ENCODE measurements at places on chromosomes 3 and 15. TPM values are rescaled to one million over a fixed set of nuclear protein-coding genes. Genes with fewer than 3 reads are reported as not detected.

- no peaks in the 10 kb centered on the region for H3K4me1 ChIP-seq
- no peak overlapping the region for H3K27ac ChIP-seq
- no peaks in the 10 kb centered on the region for H3K27me3 ChIP-seq
- no peak for DNase-seq
- no peak overlapping the region for H3K4me3 ChIP-seq
These were observed 9.8 kb downstream of the SYNM start for GRCh38 chr15:99114511-99115299.

GRCh38 chr3:183411216-183411922 lies 17.1 kb downstream of the MCF2L2 start:
- H3K4me3 ChIP-seq: no peak overlapping the region
- peaks cover 1% of the 10 kb centered on the region for H3K36me3 ChIP-seq
- no peaks in the 10 kb centered on the region for H3K27me3 ChIP-seq

GRCh38 chr15:25087137-25087536 lies 132.3 kb downstream of the SNRPN start:
- peaks cover 55% of the 10 kb centered on the region for H3K36me3 ChIP-seq
- no peak overlapping the region for H3K4me3 ChIP-seq
- H3K4me1 ChIP-seq: no peaks in the 10 kb centered on the region
- H3K27me3 ChIP-seq: no peaks in the 10 kb centered on the region
- no peak for DNase-seq
- H3K27ac ChIP-seq: no peak overlapping the region

- H3K4me1 ChIP-seq: peaks cover 12% of the 10 kb centered on the region
- H3K36me3 ChIP-seq: no peaks in the 10 kb centered on the region
- no peak overlapping the region for H3K4me3 ChIP-seq
- H3K27me3 ChIP-seq: no peaks in the 10 kb centered on the region
- DNase-seq: no peak
- H3K27ac ChIP-seq: no peak overlapping the region
These were observed 38.7 kb upstream of the MAGEF1 start for GRCh38 chr3:184750349-184751083.

- H3K27me3 ChIP-seq: no peaks in the 10 kb centered on the region
- H3K4me3 ChIP-seq: no peak overlapping the region
- H3K27ac ChIP-seq: no peak overlapping the region
- no peaks in the 10 kb centered on the region for H3K36me3 ChIP-seq
These were observed 405.9 kb downstream of the ROBO1 start for GRCh38 chr3:79361748-79362378.

Gene DPPA2
- total RNA-seq: 9.3 TPM

Gene TMC3
- total RNA-seq: not detected

Gene CCR5
- total RNA-seq: not detected

Gene PEX5L
- total RNA-seq: 7.0 TPM
